ENCODE measurements at places on chromosomes 3 and 15.

DNA sequence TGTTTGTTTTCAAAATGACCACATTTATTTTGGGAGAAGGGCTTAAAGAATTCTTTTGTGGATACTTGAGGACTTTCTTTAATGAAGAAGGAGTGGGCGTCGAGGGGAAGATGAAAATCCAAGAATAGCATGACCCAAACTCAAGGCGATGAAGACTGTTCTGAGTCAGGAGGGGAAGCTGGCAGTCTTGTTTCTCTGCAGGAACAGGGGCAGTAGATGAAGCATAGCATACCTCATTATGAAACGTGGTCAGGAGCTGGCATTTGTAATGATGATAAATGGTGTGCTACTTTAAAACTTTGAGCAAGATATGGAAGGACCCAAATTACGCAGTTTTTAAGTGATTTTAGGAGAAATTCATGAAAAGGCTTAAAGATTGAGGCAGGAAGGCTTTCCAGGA lies 549.0 kb downstream of the IGSF11 start:
- DNase-seq = no peak

GRCh38 chr3:33467786-33468185 lies 27.6 kb upstream of the UBP1 start:
- DNase-seq = no peak

DNA sequence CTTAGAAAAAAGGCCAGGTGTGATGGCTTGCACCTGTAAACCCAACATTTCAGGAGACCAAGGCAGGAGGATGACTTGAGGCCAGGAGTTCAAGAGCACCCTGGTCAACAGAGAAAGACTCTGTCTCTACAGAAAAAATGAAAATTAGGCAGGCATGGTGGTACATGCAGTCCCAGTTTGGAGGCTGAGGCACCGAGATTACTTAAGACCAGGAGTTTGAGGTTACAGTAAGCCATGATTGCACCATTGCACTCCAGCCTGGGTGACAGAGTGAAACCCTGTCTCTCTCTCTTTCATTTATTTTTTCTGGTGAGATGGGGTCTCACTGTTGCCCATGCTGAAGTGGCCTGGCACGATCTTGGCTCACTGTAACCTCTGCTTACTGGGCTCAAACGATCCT lies 24.7 kb downstream of the IP6K1 start:
- no peak for DNase-seq

- DNase-seq = no peak
These were observed 28.9 kb upstream of the OSTN start for GRCh38 chr3:191170097-191170496.
